GM10248 (cell line): ENCODE measurements at places on chromosomes 7 and 10.

DNA sequence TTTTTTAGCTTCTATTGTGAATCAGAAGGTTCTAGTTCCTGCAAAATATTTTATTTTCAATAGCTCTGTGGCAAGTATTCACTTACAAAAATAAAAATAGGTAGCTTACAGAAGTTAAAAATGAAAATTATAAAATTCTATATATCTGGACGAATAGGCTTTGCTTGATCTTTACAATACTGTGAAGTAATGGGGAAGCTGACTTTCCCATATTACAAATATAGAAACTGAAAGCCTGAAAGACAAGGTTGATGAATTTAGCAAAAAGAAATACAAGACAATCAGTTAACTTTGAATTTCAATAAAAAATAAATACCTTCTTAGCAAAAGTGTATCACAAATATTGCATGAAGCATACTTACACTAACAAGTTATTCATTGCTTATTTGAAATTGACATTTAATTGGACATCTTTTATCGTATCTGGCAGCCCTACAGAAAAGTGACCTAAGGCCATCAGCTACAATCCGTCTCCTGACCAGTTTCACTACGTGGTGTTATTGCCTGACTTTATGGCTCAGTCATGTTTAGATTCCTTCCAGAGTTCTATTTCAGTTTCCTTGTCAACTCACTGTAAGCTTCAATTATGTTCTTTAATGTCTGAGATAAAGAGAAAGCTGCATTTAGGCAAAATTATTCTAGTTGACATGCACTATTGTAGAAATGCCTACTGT, 310.5 kb upstream of the HGF start:
- DNase-seq = peak; percentile 3

DNA sequence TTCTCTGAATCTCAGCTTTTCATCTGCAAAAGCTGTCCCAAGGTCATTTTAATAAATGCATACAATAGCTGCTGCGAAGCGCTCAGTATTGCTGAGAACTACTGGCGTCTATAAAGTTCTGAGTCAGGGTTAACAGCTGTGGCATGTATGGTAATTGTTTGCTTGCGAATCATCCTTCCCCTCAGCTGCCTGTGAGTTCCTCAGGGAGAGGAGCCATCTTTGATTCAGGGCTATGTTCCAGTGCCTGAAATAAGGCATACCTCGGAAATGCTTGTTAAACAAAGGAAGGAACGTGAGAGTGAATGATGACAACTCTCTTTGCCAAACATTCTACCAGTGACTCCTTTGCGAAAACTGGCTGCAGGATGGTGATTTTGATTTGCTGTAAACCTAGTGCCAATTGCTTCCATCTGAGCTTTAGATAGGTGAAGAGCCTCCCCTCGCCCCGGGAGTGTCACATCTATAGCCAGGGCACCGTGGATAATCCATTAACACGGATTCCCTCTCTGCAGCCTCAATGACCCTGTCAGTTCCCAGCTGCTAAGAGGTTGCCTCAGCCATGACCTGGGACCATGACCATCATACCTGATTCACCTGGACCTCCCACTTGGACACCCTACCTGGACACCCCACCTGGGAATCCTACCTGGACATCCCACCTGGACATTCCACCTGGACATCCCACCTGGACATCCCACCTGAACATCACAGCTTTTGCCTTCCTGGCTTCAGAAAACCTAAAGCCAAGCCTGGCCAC, 39.6 kb downstream of the GPRIN2 start:
- no peak for DNase-seq

DNA sequence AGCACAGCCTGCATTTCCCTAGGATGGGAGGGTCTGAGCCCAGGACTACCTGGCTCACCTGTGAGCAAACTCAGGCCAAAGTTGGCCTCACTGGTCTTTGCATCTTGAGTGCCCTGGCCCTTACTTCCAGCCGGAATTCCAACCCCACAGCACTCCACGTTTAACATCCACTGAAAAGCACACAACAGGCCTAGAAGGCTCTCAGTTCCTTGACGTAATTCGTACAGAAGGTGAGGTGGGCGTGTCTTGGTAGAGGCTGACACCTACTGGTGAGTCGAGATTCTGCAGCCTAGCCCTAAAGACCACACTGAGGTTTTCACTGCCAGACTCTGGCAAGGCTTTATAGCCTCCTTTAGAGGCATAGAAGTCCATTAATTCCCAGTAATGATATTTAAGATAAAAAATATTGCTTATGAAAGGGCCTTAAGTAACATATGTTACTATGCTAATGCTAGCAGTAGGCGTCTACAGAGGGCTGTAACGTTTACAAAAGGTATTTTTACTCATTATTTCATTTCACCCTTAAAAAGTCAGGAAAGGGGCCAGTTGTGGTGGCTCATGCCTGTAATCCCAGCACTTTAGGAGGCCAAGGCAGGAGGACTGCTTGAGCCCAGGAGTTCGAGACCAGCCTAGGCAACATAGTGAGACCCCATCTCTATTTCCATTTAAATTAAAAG, 95.8 kb downstream of the HIP1 start:
- peak; percentile 79 for DNase-seq

- no peak for DNase-seq
These were observed 88.5 kb downstream of the PPP1R17 start for GRCh38 chr7:31775556-31775955.

DNA sequence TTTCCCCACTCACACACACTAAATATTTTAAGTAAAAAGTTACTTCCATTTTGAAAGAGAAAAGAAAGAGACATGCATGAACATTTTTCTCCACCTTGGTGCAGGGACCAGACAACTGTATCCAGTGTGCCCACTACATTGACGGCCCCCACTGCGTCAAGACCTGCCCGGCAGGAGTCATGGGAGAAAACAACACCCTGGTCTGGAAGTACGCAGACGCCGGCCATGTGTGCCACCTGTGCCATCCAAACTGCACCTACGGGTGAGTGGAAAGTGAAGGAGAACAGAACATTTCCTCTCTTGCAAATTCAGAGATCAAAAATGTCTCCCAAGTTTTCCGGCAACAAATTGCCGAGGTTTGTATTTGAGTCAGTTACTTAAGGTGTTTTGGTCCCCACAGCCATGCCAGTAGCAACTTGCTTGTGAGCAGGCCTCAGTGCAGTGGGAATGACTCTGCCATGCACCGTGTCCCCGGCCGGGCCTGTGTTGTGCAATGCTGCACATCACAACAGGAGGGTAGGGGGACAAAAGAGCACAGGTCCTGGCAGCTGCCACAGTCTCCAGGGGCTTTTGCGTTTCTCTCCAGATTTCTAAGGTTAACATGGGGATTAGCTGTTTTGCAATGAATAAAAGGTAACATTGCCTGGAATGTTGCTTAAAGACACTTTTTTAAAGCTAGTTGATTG, 146.5 kb downstream of the EGFR start:
- DNase-seq = no peak
